ENCODE measurements at places on chromosomes 3 and 15. TPM values are rescaled to one million over a fixed set of nuclear protein-coding genes. Genes with fewer than 3 reads are reported as not detected.

GOLGA8J gene
- total RNA-seq = not detected

FBXW12 gene
- total RNA-seq = not detected

ADAMTS17 gene
- total RNA-seq = 4.8 TPM

PSTPIP1 gene
- 4.4 TPM for total RNA-seq

ZNF774 gene
- 2.8 TPM for total RNA-seq

C3orf85 gene
- total RNA-seq = not detected

MST1R gene
- total RNA-seq = 1.4 TPM

ZBTB20 gene
- 23.3 TPM for total RNA-seq

UBAP1L gene
- 2.2 TPM for total RNA-seq

GUCA1C gene
- not detected for total RNA-seq

ALG3 gene
- total RNA-seq = 51.5 TPM

RFT1 gene
- 23.6 TPM for total RNA-seq

CPB1 gene
- not detected for total RNA-seq

PTH1R gene
- total RNA-seq = 0.20 TPM

RLBP1 gene
- total RNA-seq = not detected

LRRC2 gene
- 1.5 TPM for total RNA-seq

TIMP4 gene
- total RNA-seq = 3.2 TPM

All from smooth muscle cell of the pulmonary artery (primary cell).